ENCODE measurements at places on chromosomes 5 and 9.
A peak's percentile ranks its signal among the peaks of the same experiment; 100 is the strongest.

- no peak for DNase-seq
These were observed 22.7 kb upstream of the PCSK1 start for GRCh38 chr5:96455789-96456188.

DNA sequence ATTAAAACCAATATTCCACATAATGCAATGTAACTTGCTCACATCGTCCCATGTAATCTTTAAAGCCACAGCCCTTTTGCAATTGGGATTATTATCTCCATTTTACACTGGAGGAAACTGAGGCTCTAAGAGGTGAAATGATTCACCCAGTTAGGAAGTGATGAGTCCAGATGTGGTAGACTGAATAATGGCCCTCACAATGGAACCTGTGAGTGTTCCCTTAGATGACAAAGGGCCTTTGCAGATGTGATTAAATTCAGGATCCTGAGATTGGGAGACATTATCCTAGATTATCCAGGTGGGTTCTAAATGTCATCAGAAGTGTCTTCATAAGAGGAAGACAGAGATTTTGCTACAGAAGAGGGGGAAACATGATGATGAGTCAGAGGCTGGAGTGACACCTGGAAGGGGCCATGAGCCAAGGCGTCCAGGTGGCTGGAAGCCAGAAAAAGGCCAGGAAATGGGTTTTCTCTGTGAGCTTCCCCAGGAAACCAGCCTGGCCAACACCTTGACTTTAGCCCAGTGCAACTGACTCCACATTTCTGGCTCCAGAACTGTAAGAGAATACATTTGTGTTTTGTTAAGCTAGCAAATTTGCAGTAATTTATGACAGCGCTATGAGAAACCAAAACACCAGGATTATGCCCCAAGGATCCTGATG, 139.1 kb downstream of the KCNIP1 start:
- no peak for DNase-seq

GRCh38 chr9:77939149-77939668, 92.4 kb downstream of the GNAQ start:
- no peak for DNase-seq

- no peak for DNase-seq
These were observed 8.4 kb downstream of the SH2D3C start for GRCh38 chr9:127769929-127770582.

DNA sequence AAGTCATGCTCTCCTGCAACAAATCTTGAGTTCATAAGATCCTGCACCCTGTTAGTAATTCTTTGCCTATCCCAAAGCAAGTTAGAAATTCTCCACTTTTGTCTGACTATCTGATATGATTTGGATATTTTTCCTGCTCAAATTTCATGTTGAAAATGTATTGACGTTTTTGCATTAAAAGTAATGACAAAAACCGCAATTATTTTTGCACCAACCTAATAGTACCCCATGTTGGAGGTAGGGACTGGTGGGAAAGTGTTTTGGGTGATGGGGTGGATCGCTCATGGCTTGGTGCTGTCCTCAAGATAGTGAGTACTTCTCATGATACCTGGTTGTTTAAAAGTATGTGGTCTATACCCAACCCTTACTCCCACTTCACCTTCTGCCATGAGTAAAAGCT, 713.4 kb downstream of the CDH18 start:
- no peak for DNase-seq

GRCh38 chr9:6630502-6631206, 14.9 kb downstream of the GLDC start:
- no peak for DNase-seq

GRCh38 chr9:14347406-14348122, 33.6 kb upstream of the NFIB start:
- no peak for DNase-seq

- no peak for DNase-seq
These were observed 984.5 kb upstream of the CDH18 start for GRCh38 chr5:20972419-20972925.

- DNase-seq, result no peak
These were observed 80.4 kb downstream of the DCP2 start for GRCh38 chr5:113056988-113057387.

DNA sequence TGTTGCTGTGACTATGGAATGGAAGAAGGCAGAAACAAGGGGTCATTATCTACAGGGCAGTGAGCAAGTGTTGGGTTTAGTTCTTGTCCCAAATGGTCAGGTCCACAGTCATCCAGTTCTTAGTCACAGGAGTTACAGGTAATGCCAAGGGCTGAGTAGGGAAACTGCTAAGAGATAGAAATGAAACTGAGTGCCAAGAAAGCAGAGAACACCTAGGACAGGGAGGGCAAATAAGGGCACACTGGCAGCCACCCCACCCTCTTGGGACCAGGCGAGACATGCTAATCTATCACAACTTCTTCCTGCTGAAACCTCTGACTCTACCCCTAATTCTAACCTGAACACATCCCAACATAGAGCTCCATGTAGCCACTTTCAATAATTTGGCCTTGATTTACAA, 103.2 kb downstream of the KLF4 start:
- DNase-seq, result no peak

- no peak for DNase-seq
These were observed 501.6 kb downstream of the DTWD2 start for GRCh38 chr5:118486647-118487225.

GRCh38 chr9:124221676-124222075, 36.1 kb upstream of the NEK6 start:
- no peak for DNase-seq

DNA sequence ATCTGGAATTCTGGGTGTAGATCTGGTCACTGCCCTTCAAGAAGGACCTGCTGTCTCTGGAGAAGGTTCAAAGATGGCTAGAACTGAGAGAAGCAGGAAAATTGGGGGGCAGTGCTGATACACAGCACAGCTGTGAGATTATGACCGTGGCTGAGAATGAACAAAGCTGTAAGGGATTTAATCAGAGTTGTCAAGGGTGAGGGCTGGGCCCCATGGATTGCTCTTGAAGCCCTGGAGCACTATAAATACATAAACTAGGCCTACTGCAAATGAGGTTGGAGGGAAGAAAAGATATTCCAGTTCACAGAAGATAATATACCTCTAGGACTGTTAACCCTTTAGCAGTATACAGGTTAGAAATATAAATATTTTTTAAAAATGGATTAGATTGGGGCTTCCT, 86.3 kb upstream of the KLF9 start:
- DNase-seq, result no peak

DNA sequence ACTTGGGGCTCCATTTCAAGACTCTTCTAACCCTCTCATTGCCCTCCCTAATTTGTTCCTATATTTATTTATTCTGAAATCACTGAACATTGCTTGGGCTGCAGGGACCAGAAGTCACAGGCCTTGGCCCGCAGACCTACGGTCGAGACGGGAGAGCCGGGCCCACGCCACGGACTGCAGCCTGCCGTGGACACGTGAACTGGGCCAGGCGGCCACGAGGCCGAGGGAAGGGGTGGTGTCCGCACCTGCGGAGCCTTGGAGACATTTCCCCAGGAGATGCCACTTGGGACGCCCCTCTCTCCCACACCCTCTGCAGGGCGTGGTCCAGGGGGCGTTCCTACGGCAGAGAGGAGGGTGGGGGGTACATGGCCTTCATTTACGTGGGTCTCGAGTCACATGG, 463.9 kb downstream of the ICE1 start:
- DNase-seq, result no peak

DNA sequence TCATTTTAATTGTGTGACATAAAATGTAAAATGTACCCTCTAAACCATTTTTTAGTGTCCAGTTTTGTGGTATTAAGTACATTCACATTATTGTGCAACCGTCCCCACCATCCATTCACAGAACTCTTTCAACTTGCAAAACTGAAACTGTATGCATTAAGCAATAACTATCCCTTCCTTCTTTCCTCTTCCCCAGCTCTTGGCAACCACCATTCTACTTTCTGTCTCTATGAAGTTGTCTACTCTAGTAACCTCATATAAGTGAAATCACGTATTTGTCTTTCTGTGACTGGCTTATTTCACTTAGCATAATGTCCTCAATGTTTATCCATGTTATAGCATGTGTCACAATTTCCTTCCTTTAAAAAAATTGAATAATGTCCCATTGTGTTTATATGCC, 142.4 kb downstream of the C9orf152 start:
- DNase-seq, result no peak

GRCh38 chr5:158390577-158390976, 531.6 kb upstream of the CLINT1 start:
- DNase-seq, result no peak

GRCh38 chr9:748861-749497, 92.5 kb upstream of the DMRT1 start:
- no peak for DNase-seq

DNA sequence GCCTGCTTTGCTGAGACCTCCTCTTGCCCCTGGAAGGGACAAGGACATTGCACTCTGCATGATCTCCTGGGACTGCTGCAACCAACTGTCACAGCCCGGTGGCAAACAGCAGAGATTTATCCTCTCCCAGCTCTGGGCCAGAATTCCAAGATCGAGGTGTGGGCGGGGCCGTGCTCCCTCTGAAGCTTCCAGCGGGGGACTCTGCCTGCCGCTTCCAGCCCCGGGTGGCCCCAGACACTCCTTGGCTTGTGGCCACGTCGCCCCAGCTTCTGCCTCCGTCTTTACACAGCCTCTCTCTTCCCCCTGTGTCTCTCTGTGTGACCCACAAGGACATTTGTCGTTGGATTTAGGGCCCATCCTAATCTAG, 67.1 kb downstream of the COL5A1 start:
- no peak for DNase-seq

DNA sequence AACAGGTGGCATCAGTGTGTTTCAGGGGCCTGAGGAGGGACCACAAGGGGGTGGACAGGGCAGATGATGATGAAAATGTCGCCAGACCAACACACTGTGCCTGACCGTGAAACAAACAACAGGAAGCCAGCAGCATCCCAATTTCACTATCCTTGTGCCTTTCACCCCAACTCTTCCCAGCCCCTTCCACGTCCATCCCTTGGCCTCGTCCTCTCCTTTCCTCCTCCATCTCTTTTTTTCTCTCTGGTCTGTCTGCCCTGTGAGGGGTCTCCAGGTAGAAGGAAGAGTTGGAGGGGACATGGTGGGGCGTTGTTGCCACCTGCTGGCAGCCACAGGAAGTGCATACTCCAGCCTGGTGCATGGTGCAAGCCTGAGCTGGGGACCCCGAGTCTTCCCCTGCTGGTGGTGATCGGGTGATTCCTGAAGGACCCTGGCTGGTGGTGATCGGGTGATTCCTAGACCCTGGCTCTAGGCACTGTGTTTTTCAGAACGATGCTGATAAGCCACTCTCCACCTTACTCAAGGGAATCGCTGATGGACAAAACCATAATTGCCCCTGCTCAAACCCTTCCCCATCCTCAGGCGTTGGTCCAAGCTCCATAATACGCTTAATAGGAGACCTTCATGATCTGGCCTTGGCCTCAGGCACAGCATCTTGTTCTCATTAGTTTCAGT, 21.7 kb upstream of the NSD1 start:
- DNase-seq, result peak; percentile 32

GRCh38 chr5:72673623-72674022, 142.8 kb upstream of the TNPO1 start:
- DNase-seq, result no peak

- DNase-seq, result no peak
These were observed 115.7 kb upstream of the SMC2 start for GRCh38 chr9:103978396-103978795.

- no peak for DNase-seq
These were observed 28.7 kb downstream of the DYNC2I2 start for GRCh38 chr9:128627906-128628305.

GRCh38 chr5:17255471-17256021, 38.1 kb downstream of the BASP1 start:
- DNase-seq, result no peak

GRCh38 chr9:90854637-90855175, 53.1 kb downstream of the SYK start:
- no peak for DNase-seq

- no peak for DNase-seq
These were observed 107.9 kb upstream of the LMX1B start for GRCh38 chr9:126505697-126506346.

GRCh38 chr9:89153232-89154017, 25.2 kb downstream of the SHC3 start:
- DNase-seq, result no peak

DNA sequence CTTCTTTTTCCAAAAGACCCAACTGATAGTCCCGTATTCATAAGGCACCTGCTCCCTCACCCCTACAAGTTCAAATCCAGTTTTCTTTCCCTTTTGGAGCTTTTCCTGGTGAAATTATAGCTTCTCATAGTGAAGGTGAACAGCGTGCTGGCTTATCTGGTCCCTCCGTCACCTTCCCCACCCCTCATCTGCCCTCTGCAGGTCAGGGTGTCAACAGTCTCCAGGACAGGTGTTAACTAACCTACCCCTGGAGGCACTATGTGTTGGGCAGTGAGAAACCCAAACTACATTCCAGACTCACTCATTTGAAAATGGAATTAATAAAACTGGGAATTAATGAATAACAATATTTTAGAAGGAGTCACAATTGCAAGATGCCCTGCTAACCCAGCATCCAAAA, 109.0 kb upstream of the TAS2R1 start:
- no peak for DNase-seq

GRCh38 chr9:109253637-109254284, 67.1 kb downstream of the EPB41L4B start:
- DNase-seq, result no peak

GRCh38 chr9:74726581-74726980, 161.1 kb downstream of the TRPM6 start:
- no peak for DNase-seq

DNA sequence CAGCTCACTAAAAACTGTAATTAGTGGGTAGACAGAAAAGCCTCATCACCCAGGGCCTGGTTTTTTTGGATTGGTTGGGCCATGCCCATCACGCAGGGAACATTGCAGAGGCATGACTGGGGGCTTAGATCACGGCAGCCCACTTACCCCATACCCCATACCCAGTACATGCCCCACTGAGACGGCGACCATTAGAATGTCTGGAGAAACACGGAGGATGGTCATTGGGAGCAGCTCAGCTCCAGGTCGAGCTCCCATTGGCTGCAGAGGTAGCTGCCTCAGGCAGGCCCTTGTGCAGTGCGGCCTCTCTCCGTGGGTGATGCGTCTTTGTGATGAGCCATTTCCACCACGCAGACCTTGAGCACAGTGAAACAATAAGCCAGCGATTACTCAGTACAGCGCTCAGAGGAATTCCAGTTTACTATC, 204.0 kb downstream of the GADD45G start:
- DNase-seq, result no peak
